HepG2 (cell line): ENCODE measurements at places on chromosomes 7 and 10. TPM values are rescaled to one million over a fixed set of nuclear protein-coding genes. Genes with fewer than 3 reads are reported as not detected.

DNA sequence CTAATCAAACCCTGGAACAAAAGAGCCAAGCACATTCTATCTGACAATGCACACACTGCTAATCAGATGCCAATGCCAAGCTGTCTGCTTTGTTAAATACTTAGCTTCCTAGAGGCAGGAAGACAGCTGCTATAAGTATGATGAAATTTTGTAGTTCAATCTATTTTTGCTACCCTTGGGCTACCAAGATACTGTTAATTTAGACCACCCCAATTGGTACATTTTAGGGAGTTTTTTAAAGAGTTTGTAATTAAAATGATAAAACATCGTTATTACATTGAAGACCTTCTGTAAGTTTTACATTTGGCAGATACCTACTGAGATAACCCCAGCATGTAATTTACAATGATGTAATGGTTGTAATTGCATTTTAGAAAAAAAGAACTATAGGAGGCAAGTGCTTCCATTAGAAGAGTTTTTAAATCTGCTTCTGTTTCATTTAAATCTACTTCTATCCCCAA, 268.5 kb downstream of the ADK start:
- H3K4me3 ChIP-seq: no peak overlapping the region
- H3K36me3 ChIP-seq: no peaks in the 10 kb centered on the region
- H3K4me1 ChIP-seq: peaks cover 5% of the 10 kb centered on the region; the same call in 1 of the 2 replicates
- no peak overlapping the region for H3K27ac ChIP-seq

GRCh38 chr7:29216128-29216527, 21.6 kb downstream of the CHN2 start:
- H3K4me3 ChIP-seq: no peak overlapping the region
- H3K36me3 ChIP-seq: peaks cover 9% of the 10 kb centered on the region; the same call in 1 of the 3 replicates
- H3K4me1 ChIP-seq: peaks cover 34% of the 10 kb centered on the region
- DNase-seq: no peak

GRCh38 chr7:108282427-108282996, 152.4 kb upstream of the LAMB4 start:
- H3K4me1 ChIP-seq: no peaks in the 10 kb centered on the region
- no peak for DNase-seq
- H3K36me3 ChIP-seq: no peaks in the 10 kb centered on the region
- no peaks in the 10 kb centered on the region; the same call in 1 of the 2 replicates for H3K27me3 ChIP-seq
- H3K27ac ChIP-seq: no peak overlapping the region
- H3K4me3 ChIP-seq: no peak overlapping the region

- H3K27me3 ChIP-seq: no peaks in the 10 kb centered on the region
- no peak for DNase-seq
- H3K27ac ChIP-seq: no peak overlapping the region
- H3K4me3 ChIP-seq: no peak overlapping the region
- H3K4me1 ChIP-seq: no peaks in the 10 kb centered on the region
Observed at GRCh38 chr7:18206331-18206730, 178.7 kb upstream of the PRPS1L1 start.

GRCh38 chr7:26413007-26413691, 121.5 kb downstream of the SNX10 start:
- no peak overlapping the region for H3K27ac ChIP-seq
- no peaks in the 10 kb centered on the region for H3K36me3 ChIP-seq
- H3K27me3 ChIP-seq: no peaks in the 10 kb centered on the region
- no peak for DNase-seq

DNA sequence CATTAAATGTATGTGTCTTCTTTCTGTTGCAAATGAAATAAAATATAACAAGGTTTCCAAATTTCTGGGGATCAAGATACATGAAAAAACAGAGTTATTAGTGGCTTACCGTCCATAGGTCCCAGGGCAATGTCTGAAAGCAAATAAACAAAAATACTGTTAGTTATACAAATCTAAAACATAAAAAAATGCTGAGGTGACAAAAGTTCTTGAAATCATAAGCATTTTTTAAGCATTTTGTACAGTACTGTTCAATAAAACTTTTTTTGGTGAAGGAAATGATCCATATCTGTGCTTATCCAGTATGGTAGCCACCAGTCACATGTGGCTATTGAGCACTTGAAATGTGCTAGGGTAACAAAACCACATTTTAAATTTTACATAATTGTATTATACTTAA, 158.6 kb upstream of the TARP start:
- no peaks in the 10 kb centered on the region for H3K27me3 ChIP-seq
- H3K4me3 ChIP-seq: no peak overlapping the region
- H3K36me3 ChIP-seq: no peaks in the 10 kb centered on the region
- DNase-seq: no peak
- no peaks in the 10 kb centered on the region for H3K4me1 ChIP-seq
- H3K27ac ChIP-seq: no peak overlapping the region

GRCh38 chr7:19675816-19676215, 33.0 kb downstream of the POLR1F start:
- no peaks in the 10 kb centered on the region for H3K27me3 ChIP-seq
- DNase-seq: no peak
- no peaks in the 10 kb centered on the region for H3K4me1 ChIP-seq
- H3K36me3 ChIP-seq: no peaks in the 10 kb centered on the region
- H3K27ac ChIP-seq: no peak overlapping the region

DNA sequence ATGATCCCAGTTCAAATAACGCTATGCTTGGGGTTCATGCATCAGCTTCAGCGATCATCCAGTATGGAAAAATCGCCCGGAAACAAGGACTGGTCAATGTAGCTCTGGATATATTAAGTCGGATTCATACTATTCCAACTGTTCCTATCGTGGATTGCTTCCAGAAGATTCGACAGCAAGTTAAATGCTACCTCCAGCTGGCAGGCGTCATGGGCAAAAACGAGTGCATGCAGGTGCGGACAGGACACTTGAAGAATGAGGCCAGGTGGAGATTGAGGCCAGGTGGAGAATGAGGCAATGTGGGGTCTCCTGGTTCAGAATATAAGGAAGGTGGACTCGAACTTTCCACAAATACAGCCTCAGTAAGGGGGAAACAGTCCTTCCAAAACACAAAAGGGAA, 105.8 kb downstream of the TRRAP start:
- no peaks in the 10 kb centered on the region for H3K27me3 ChIP-seq
- DNase-seq: no peak
- H3K27ac ChIP-seq: no peak overlapping the region
- peaks cover 25% of the 10 kb centered on the region for H3K36me3 ChIP-seq

DNA sequence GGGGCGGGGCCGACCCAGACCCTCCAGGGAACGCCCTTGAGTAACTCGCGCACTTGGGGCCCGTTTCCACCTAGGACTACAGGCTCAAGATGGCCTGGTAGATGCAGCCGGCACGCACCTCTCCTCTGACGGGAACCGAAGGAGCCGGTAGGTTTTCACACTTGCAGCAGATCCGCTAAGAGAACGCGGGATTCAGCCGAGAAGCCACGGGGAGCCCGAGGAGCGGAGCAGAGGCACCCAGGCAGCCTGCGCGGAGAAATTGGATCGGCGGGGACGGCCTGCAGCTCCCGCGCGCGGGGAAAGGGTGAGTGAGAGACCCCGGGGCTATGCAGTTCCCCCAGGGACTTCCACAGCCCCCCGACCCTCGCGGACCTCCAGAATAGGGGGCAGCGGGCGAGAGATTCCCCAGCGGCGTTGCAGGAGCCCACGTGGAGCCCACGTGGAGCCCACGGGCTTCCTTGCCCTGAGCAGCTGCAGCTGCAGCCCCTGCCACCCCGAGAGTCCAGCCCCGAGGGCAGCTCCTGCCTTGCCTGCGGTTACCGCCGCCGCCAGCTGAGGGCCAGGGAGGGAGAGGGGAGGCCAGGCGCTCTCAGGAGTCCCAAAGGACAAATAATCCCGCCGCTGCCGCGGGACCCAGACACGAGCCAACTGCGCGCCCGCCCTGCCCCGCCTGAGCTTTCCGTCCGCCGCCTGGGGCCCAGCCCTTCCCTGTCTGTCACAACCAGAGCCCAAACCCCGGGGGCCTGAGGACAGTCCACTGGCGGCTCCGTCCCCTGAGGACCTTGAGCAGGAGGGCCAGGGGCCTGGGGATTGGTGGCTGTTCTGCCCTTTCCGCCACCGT, 13.1 kb downstream of the IFT22 start:
- H3K4me1 ChIP-seq: peaks cover 9% of the 10 kb centered on the region; the same call in 1 of the 2 replicates
- H3K27me3 ChIP-seq: no peaks in the 10 kb centered on the region

DNA sequence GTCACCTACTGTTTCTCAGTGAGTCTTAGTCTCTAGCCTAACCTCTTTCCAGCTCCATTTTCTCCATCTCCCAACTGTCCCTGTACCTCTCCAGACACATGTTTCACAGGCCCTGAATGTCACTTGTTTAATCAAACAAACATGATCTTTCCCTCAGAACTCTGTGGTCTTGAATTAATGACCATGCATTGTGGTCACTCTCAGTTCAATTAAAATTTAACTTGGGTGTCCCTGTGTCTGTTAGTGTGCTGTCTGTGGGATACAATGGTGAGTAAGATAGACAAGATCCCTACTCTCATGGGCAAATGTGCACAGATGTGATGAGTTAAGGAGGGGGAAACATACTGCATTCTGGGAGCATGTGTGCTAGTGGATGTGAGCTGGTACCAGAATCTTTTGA, 65.0 kb downstream of the RBM33 start:
- no peaks in the 10 kb centered on the region for H3K27me3 ChIP-seq
- H3K27ac ChIP-seq: no peak overlapping the region
- peaks cover 30% of the 10 kb centered on the region for H3K36me3 ChIP-seq

- peaks cover 41% of the 10 kb centered on the region for H3K4me1 ChIP-seq
- no peak overlapping the region for H3K4me3 ChIP-seq
- DNase-seq: no peak
- no peaks in the 10 kb centered on the region for H3K36me3 ChIP-seq
Observed at GRCh38 chr10:119518936-119519335, 23.6 kb downstream of the RGS10 start.

DNA sequence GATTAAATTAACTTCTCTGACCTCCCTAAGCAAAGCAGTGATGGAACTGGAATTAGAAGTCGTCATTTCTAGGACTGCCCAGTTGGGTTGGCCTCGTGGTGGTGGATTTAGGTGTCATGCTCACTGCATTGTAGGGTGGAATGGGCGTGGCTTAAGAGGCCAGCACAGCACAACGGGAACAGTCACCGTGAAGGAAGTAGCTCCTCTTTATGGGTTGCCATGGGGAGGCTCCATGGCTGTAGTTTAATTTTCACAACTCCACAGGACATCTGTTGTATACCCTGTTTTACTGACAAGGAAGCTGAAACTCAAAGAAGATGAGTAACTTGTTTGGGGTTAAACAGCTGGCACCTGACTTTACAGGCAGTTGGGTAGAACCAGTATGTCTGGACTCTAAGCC, 208.3 kb downstream of the CELF2 start:
- DNase-seq: no peak
- H3K4me1 ChIP-seq: no peaks in the 10 kb centered on the region
- H3K27me3 ChIP-seq: peaks cover 20% of the 10 kb centered on the region; the same call in 1 of the 3 replicates

GRCh38 chr10:70898687-70899086, 10.3 kb upstream of the PCBD1 start:
- H3K4me1 ChIP-seq: no peaks in the 10 kb centered on the region
- H3K4me3 ChIP-seq: no peak overlapping the region
- no peaks in the 10 kb centered on the region for H3K36me3 ChIP-seq

GRCh38 chr7:120030876-120031275, 242.1 kb upstream of the KCND2 start:
- H3K36me3 ChIP-seq: no peaks in the 10 kb centered on the region
- no peaks in the 10 kb centered on the region for H3K4me1 ChIP-seq
- no peak for DNase-seq

DNA sequence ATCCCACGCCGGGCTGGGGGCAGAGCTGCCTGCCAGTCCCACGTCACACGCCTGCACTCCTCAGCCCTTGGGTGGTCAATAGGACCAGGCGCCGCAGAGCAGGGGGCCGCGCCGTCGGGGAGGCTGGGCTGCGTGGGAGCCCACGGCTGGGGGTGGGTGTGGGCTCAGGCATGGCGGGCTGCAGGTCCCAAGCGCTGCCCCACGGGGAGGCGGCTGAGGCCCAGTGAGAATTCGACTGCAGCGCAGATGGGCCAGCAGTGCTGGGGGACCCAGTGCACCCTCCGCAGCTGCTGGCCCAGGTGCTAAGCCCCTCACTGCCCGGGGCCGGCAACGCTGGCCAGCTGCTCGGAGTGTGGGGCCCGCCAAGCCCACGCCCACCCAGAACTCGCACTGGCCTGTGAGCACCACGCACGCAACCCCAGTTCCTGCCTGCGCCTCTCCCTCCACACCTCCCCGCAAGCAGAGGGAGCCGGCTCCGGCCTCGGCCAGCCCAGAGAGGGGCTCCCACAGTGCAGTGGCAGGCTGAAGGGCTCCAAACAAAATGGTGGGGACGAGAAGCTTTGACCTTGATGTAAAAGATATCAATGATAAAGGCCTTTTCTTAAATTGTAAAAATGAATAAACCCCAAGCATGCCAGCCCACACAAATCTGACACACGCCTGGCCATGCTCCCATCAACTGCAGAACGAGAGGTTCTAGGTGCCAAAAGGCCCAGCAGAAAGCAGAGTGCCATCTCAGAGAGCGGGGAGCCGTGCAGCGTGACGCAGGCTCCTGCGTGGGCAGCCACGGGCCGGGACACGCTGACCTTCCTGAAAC, 255.5 kb downstream of the MAD1L1 start:
- 0 out of 3 replicates have a peak, but pooled peaks cover 22% of the 10 kb centered on the region for H3K36me3 ChIP-seq
- no peaks in the 10 kb centered on the region for H3K4me1 ChIP-seq
- no peak overlapping the region for H3K4me3 ChIP-seq
- DNase-seq: no peak

- H3K4me1 ChIP-seq: peaks cover 5% of the 10 kb centered on the region
- no peaks in the 10 kb centered on the region for H3K36me3 ChIP-seq
- H3K27me3 ChIP-seq: no peaks in the 10 kb centered on the region
Observed at GRCh38 chr7:96826089-96826488, 116.4 kb upstream of the SEM1 start.

FXYD4 gene
- not detected in 2 replicates for polyA plus RNA-seq

XPNPEP1 gene
- 55.5 and 76.1 TPM in 2 replicates for polyA plus RNA-seq

IDE gene
- 13.0 and 16.1 TPM in 2 replicates for polyA plus RNA-seq

MRLN gene
- polyA plus RNA-seq: not detected in 2 replicates

SPDYE18 gene
- polyA plus RNA-seq: not detected in 2 replicates

ASAH2B gene
- polyA plus RNA-seq: 3.8 and 4.6 TPM in 2 replicates

PRLHR gene
- not detected in 2 replicates for polyA plus RNA-seq

DNAJC30 gene
- polyA plus RNA-seq: 3.5 and 3.8 TPM in 2 replicates

IL2RA gene
- not detected in 2 replicates for polyA plus RNA-seq

LEP gene
- polyA plus RNA-seq: 0.04 and 0.05 TPM in 2 replicates

CRTAC1 gene
- not detected in 2 replicates for polyA plus RNA-seq

HOXA9 gene
- not detected in 2 replicates for polyA plus RNA-seq
